Activated CD8-positive, alpha-beta memory T cell treated with anti-CD3 and anti-CD28 coated beads for 48 hours (primary cell): ENCODE measurements at places on chromosomes 2 and 18.

DNA sequence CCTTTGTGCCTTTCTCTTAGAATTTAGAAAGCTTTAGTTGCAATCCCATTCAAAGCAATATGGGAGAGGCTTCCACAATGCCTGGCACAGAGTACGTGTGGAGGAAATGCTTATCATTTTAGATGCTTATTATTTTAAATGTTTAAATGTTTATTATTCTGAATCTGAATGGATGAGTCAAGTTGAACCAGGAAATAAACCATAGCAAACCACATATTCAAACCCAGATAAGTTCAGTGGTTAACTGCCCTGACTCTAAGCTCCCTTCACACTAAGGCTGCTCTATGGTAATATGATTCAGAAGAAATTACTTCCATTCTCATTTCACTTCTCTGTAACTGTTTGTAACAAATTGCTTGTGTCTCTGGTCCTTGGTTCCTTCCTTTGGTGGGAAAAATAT, 5.2 kb upstream of the PPP4R1 start:
- DNase-seq: no peak

GRCh38 chr2:241048949-241049343, 50.5 kb downstream of the SNED1 start:
- DNase-seq: no peak

DNA sequence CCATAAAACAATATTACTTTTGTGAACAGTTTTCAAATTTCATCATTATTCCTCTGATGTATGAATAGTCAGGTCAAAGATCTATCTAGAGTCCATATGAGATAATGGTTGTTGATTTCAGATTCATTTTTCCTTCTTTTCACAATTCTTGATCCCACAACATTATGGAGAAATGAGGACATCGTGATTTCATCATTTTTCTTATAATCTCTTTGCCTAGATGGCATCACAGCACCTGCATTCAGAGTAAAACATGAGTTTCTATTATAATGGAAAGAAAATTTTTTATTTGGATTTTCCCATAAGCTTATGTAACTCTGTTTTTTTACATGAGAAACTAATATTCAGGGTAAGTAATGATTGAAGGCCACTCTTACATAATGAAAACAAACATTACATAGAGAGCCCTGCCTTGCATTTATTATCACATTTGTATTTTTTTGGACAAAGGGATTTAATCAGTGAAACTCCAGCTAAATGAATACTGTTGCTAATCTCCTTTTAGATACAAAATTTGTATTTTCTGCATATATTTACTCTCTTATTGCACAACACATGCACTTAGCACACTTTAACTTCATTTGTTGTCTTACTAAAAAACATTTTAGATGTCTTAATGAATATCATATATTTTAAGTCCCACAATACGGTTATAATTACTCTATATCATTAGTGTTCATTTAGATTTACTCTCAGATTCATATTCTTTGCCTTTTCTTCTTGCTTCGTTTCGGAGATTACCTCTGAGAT, 188.4 kb upstream of the KYNU start:
- no peak for DNase-seq

DNA sequence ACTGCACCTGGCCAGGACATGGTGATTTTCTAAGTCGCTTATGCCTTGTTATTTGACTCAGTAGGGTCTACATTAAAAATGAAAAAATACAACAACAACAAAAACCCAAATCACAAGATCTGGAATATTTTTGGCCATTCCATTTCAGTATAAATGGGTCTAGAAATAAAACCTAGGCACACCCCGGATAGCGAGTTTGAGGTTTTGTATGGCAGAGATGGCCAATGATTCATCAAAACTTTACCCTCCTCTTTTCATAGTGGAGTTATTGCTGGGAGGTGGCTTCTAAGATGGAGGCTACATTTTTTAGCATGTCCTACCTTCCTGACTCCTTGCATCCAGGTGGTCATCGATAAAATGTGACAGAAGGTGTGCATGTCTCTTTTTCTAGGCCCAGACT, 49.3 kb upstream of the PELI1 start:
- no peak for DNase-seq
